Large intestine (tissue), 12 donors: ENCODE measurements at places on chromosomes 12 and 14. TPM values are rescaled to one million over a fixed set of nuclear protein-coding genes. Genes with fewer than 3 reads are reported as not detected.

Gene GUCY2C
- 126 TPM for polyA plus RNA-seq

Gene LAG3
- polyA plus RNA-seq, result 2.1 TPM

Gene WSCD2
- 1.5 TPM for polyA plus RNA-seq

Gene HOXC12
- polyA plus RNA-seq, result not detected

Gene SAMD15
- 1.6 TPM for polyA plus RNA-seq

Gene TAS2R46
- polyA plus RNA-seq, result 0.13 TPM

Gene NR1H4
- 76.9 TPM for polyA plus RNA-seq

Gene KLRD1
- 2.6 TPM for polyA plus RNA-seq

Gene RD3L
- polyA plus RNA-seq, result not detected
